ENCODE measurements at places on chromosomes 7 and 10.

- DNase-seq, result peak; percentile 94
These were observed at the start of gene HOXA5 for GRCh38 chr7:27143023-27143949. Gene HOXA5, minus strand, starts transcription at chr7:27143681. Its CDS starts 74 bp downstream, at chr7:27143607.

DNA sequence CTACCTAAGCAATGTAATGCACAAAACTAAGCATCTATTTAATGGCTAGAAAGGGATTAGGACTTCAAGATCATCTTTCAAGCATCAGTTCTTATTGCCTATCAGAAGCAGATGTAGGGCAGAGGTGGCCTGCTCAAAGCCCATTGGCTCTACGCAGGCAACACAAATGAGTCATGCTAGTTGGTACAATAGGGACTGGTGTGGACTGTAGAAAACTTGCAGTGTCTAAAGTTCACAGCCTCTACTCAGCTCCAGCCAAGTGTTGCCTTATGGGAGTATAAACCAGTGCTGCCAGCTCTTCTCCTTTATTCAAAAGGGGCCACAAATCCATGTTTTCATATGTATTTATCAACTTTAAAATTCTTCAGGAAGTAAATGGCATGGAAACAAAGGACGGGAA is 31.7 kb downstream of the ASAH2 start:
- no peak for DNase-seq

DNA sequence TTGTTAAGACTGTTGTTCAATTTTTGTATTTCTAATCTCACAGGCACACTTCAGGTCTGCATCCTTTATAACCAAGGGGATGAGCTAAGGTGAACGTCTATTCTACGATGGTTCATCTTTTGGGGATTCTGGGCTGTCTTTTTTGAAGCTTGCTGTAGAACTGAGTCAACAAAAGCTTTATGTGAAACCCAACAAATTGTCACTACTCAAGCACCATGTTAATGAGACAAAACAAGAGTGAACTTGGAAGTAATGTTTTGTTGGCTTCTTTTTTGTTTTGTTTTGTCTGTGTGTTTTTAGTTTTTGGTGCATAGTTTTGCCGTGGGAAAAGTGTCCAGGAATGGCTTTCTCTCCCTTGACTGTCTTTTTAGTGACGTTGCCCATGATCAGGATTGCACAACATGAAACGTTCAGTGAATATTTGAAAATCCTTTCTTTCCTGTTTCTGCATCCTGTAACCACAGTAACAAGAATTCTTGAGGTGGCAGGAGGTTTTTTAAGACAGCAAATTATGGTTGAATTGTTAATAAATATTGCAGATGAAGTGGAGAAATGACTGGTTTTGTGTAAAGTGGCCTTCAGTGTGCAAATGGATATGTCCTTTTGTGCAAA is 65.6 kb downstream of the WIPF3 start:
- no peak for DNase-seq

DNA sequence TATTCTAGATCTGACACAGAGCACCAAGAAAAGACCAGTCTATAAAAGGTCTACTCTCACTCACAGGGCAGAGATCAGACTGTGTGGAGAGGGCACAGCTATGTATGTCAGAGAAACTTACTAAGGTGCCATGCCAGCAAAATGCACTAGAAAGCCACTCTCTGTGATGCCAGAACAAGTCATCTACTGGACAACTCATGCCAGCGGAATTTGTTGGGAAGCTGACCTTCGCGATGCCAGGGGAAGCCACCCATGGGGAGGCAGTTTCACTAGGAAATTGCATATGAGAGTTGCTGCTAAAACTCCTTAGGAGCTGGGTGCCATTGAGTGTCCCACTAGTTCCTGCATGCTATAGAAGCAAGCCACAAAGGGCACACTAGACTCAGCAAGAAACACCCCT is 58.5 kb downstream of the MICU1 start:
- DNase-seq, result peak; percentile 74

DNA sequence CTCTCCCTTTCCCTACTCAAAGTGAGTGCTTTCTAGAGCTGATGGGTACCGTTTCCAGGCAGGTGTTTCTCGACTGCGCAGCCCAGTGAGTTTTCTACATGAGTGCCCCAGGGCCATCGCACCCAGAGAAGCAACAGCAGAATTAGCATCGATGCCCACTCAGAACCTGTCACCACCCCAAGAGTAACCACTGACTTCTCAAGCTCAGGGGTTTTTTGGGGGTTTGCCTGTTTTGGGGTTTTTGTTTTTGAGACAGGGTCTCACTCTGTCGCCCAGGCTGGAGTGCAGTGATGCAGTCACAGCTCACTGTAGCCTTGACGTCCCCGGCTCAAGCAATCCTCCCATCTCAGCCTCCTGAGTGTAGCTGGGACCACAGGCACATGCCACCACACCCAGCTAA is 25.7 kb downstream of the SNX8 start:
- DNase-seq, result no peak

DNA sequence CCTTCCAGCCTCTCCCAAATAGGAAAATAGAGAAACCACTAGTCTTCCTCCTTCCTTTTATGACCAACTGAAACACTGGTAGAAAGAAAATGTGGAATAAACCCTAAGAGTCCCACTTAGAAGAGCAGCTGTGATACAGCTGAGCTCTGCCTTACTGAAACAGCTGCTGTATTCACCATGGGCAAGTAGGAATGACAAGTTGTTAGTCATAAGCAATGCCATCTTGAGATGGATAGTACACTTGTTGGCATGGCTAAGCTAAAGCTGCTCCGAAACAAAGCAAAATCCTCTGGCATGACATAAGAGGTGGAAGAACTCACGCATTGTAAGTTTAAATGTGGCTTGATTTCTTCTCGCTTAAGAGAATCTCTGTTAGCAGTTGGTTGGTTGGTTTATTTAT is 48.3 kb upstream of the TMEM236 start:
- DNase-seq, result no peak

DNA sequence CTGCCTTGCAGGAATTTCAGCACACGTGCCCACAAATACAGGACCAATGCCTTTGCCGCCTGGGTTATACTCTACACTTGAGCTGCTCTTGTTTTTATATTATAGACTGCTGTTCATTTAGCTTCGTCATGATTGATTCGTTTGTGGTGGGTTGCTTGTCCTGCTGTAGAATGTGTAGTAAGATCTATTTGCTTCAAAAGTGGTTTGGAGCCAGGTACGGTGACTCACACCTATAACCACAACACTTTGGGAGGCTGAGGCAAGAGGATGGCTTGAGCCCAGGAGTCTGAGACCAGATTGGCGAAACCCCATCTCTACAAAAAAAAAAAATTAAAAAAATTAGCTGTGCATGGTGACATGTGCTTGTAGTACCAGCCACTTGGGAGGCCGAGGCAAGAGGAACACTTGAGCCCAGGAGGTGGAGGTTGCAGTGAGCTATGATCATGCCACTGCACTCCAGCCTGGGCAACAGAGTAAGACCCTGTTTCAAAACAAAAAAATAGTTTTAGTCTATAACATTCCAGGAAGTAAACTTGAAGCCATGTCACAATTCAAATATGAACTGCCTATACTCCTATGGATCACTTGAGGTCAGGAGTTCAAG is 9.0 kb upstream of the RHBDD2 start:
- no peak for DNase-seq

Data from ascending aorta (tissue), 2 donors.